ENCODE measurements at places on chromosomes 4 and X. TPM values are rescaled to one million over a fixed set of nuclear protein-coding genes. Genes with fewer than 3 reads are reported as not detected.

DNA sequence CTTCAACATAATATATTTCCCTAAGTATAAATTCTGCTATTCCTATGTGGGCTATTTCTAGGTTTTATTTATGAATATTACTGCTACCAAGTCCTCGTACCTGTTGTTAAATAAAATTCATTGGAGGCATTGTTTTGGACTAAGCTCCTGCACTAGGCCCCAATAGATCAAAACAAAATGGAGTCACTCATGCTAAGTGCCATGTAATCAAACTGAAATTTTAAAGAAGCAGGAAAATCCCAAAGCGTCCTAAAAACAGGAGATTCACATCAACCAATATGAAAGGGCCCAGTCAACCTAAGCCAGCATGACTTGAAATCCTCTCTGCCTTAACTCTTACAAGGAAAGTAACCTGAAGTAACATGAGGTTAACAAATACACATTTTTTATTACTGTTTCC, 743.2 kb downstream of the TRAM1L1 start:
- no peaks in the 10 kb centered on the region for H3K4me1 ChIP-seq
- DNase-seq = no peak
- H3K27ac ChIP-seq = no peak overlapping the region
- H3K4me3 ChIP-seq = no peak overlapping the region
- H3K27me3 ChIP-seq = no peaks in the 10 kb centered on the region

HTRA3 gene
- 52.6 TPM for total RNA-seq

PGM2 gene
- 29.1 TPM for total RNA-seq

DNA sequence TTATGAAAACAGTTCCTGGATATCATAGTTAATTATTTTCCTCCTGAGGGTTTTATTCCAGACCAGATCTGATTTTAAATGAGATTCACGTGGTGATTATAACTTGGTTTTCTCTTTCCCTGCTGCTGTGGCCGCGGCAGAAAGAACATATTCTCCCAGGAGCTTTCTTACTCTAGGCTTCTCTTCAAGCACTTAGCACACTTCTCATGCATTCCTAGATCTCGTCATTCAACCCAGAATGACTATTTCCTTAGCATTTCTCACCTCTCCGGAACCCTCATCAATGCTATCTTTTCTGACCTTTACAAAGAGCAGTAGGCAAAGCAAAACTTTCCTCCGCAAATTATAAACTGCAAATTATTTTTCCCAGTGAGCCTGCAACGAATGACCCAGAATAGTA, 122.9 kb downstream of the GPAT3 start:
- H3K4me3 ChIP-seq = no peak overlapping the region
- H3K27ac ChIP-seq = no peak overlapping the region
- H3K27me3 ChIP-seq = no peaks in the 10 kb centered on the region
- no peaks in the 10 kb centered on the region for H3K4me1 ChIP-seq
- DNase-seq = no peak
- H3K36me3 ChIP-seq = no peaks in the 10 kb centered on the region

SLC6A8 gene
- 16.9 TPM for total RNA-seq

GRCh38 chr4:74501579-74501978, 56.6 kb downstream of the AREG start:
- no peaks in the 10 kb centered on the region for H3K36me3 ChIP-seq
- H3K27ac ChIP-seq = no peak overlapping the region
- H3K27me3 ChIP-seq = no peaks in the 10 kb centered on the region
- no peaks in the 10 kb centered on the region for H3K4me1 ChIP-seq
- no peak for DNase-seq

DNA sequence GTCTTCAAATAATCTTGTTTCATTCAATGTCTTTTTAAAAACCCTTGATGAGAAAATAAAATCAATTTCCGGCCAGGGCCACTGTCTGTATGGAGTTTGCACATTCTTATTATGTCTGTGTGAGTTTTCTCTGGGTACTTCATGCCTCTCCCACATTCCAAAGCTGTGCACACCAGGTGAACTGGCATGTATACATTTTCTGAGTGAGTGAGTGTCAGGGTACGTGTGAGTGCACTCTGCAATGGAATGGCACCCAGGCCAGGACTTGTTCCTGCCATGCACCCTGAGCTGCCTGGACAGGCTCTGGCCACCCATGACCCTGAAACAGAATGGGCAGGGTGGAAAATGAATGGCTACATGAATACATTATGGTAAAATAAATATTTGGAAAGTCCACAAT, 61.3 kb downstream of the UBE2NL start:
- H3K36me3 ChIP-seq = no peaks in the 10 kb centered on the region
- no peak for DNase-seq
- no peak overlapping the region for H3K4me3 ChIP-seq
- H3K27ac ChIP-seq = no peak overlapping the region
- H3K27me3 ChIP-seq = no peaks in the 10 kb centered on the region

All from thoracic aorta (tissue), 2 donors.